HuH-7 (cell line): ENCODE measurements at places on chromosomes 5 and 9.
A peak's percentile ranks its signal among the peaks of the same experiment; 100 is the strongest.

DNA sequence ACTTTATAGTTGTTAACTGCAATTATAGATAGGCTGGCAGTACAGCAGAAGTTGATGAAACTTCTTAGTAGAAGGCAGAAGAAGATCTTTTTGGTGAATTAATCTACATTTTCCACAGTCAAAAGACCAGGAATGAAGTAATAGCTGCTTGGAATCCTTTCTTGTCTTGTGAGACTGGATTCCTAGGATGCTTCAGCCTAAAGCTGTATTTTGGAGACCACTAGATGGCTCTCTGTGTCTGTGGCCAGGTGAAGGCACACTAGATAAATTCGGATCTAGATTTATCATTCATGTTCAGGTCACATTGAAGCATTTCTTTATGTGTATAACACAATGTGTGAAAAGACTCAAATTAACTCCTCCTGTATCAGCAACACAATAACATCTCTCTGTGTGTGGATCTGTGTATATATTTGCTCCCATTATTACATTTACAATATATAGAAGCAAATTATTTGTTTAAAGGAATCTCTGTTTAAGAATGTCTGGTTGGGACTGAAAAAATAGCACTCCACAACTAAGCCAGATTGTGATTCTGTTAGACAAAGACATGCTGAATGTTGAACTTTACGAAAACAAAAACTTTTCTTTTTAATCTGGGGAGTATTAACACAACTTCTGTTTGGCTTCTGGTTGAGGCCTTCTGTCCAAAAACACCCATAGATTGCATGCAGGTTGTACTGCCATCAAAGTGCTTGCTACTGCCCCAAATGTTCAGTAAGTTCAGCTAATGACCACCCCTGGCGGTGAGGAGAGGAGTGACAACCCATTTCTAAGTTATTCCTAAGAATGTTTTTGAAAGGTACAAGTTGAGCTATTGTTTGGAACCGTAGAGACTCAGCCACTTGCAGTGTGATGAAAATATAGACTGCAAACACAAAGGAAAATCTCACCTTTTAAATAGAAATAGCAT is 10.6 kb downstream of the GRIN3A start:
- DNase-seq: peak; percentile 52

DNA sequence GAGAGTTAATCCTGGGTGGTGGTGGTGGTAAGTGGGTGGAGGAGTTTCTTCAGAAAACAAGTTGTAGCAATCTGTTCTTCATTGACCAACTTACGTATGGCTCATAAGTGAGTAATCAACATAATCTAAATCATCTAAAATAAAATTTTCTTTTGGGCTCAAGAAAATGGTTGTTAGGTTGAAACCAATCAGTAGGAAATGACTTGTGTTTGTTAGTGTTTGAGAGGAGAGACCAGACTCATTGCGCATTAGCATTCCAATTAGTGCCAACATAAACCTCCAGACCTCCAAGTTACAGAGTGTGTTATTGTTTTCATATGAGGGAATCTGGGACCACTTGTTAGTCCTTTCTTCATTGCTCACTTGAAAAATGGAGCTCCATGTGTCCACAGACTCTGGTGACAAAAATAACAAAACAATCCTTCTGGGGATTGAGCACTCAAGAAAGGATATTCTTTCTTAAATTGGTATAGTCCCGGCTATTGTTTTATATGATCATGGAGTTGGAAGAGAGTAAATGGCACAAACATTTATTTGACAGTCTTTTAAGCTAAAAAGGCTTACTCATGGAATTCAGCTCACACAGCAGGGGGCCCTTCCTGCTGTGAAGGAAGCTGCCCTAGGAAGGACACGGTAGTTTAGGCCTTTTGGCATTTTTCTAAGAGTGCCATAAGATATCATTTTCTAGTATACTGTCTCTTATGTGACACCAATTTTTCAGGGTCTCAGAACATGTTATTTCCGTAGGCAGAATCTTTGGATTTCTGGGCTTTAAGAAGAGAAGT is 441.1 kb downstream of the EBF1 start:
- DNase-seq: no peak

DNA sequence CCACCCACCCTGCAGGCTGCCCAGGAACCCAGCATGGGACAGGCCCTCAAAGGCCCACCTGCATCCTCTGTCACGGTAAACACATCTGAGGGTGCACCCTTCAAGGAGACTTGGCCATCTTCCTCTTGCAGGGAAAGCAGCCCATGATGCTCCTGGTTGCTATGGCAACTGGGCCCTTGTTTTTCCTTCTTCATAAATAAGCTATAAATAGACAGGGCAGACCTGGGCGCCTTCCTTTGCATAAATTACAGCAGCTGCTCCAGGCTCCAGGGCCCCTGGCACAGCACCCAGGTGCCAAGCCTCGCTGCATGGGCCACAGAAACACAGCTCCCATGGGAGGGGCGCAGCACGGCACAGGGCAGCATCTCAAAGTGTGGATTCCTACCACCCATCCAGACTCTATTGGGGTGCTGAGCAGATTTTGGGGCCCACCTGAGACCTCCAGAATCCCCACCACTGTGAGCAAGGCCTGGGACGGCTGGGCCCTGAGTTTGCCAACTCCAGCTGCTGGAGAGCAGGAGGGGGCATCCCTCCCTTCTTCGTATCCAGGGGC is 5.8 kb upstream of the PSMB7 start:
- no peak for DNase-seq

- no peak for DNase-seq
Observed at GRCh38 chr5:179820127-179820482, 600 bp upstream of the SQSTM1 start.
